ENCODE measurements at places on chromosomes 6 and 20.
A peak's percentile ranks its signal among the peaks of the same experiment; 100 is the strongest.

- DNase-seq: peak; percentile 39
Observed at GRCh38 chr6:36839749-36840431, 646 bp upstream of the CPNE5 start.

GRCh38 chr6:38871741-38872568 lies 156.8 kb downstream of the DNAH8 start:
- peak; percentile 56 for DNase-seq

GRCh38 chr20:57389695-57390603 lies 1.2 kb upstream of the RBM38 start:
- DNase-seq: no peak

- peak; percentile 26 for DNase-seq
Observed at GRCh38 chr6:114108119-114109002, 137.4 kb upstream of the HDAC2 start.

DNA sequence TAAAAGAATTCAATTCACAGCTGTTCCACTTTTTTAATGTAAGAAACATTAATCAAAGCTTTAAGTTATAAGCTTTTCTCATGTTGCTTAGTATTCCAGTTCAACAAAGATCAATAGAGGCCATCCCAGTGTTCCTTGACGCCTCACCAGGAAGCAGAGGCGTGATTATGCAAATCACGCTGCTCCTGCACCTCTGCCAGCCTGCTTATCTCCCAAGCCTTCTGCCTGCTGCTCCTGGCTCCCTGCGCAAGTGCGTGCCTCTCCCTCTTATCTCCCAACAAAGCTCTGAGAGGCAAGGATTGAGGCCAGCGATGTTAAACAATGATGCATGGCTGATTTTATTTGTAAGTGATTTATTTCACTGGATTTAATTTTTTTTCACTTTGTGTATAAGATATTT lies 42.8 kb downstream of the INSM1 start:
- DNase-seq: peak; percentile 79

DNA sequence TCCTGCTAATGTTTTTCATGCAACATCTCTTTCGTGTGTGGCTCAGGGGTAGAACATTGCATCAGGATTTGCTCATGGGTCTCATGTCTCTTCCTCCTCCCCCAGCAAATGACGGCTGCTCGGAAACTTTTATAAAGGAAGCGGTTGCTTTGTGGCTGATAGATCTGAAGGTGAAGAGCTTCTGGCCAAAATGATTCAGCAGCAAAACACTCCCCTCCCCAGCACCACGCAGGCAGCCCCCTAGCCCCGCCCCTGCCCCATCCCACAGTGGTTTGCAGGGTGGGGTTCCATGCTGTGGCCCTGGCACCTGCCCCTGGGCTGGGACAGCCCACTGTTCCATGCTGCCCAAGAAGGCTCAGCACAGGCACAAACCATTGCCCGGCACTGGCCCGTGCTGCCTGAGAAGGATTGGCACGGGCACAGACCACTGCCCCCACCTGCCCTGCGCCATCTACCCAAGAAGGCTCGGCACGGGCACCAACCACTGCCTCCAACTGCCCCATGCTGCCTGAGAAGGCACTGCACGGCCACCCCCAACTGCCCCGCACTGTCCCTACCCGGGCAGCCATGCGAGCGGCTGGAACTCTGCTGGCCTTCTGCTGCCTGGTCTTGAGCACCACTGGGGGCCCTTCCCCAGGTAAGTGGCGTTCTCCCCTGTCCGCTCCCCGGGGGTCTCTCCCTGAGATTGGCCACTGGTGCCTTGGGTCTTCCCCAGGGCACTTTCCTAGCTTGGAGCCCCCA lies at the start of gene CST7:
Gene CST7, plus strand, starts transcription at position 331 of the 741 bp plus-strand sequence. Its CDS starts 237 bp downstream, at position 568.
- no peak for DNase-seq

DNA sequence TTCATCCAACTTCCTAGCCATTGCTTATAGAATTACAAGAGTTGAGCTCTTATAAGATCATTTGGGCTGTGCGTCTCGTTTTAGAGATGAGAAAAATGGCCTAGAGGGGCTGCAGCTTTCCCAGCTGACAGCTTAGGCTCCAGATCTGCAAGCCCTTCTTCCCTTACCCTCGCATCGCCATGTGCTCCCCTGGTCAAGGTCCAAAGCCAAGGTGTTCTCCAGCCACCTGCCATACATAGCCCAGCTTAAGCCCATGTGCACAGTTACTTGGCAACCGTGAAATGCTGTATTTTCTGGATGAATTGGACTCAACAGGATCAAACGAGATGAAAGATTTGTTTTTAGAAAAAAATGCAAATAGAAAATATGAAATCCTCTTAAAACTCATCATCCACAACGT lies 7.9 kb downstream of the MAP3K4 start:
- DNase-seq: no peak

- no peak for DNase-seq
Observed at GRCh38 chr20:5072756-5073659, 46.8 kb downstream of the PCNA start.

DNA sequence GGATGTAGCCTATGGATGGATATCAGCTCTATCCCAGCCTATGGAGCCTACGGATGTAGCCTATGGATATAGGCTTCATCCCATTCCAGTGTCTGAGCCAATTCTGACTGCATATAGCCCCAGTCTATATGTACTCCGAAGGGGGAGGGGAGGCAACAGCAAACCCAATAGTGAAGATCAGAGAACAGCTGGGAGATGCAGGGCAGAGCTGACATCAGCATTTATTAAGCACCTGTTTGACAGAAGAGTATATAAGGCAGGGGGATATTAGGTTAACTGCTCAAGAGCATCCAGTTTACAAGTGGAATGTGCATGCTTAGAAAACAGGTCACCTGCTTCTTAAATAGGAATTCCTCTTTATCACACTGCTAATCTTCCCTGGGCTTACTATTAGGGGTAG lies 85.2 kb downstream of the TNFAIP3 start:
- no peak for DNase-seq

DNA sequence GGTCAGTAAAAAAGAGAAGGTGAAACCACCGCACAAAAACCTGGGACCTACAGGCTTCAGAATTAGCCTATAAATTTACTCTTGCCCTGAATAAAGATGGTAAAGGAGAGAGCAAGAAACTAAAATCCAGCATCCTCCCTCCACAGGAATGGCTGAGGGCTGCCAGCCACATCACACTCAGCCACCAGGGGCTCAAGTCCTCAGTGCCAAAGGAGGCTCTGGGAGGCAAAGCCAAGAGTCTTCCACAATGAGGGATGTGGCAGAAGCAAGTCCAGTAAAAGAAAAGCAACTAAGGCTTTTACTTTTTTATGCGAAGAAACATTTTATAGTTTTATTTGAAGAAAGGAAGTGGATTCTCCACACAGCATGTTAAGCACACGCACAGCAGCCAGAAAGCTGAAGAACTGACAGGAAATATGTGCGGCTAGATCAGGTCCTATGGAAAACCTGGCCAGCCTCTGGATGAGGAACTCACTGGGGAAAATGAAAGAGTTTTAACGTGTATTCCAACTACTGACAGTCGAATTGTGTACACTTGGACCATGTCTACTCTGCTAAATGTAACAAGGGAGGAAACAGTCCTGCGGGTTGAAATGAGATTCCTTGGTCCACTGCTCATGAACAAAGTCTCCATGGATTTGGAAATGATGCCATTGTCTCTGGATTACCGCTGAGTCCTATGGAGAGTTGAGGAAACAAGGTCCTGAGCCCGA lies 219.4 kb upstream of the SSTR4 start:
- DNase-seq: no peak

DNA sequence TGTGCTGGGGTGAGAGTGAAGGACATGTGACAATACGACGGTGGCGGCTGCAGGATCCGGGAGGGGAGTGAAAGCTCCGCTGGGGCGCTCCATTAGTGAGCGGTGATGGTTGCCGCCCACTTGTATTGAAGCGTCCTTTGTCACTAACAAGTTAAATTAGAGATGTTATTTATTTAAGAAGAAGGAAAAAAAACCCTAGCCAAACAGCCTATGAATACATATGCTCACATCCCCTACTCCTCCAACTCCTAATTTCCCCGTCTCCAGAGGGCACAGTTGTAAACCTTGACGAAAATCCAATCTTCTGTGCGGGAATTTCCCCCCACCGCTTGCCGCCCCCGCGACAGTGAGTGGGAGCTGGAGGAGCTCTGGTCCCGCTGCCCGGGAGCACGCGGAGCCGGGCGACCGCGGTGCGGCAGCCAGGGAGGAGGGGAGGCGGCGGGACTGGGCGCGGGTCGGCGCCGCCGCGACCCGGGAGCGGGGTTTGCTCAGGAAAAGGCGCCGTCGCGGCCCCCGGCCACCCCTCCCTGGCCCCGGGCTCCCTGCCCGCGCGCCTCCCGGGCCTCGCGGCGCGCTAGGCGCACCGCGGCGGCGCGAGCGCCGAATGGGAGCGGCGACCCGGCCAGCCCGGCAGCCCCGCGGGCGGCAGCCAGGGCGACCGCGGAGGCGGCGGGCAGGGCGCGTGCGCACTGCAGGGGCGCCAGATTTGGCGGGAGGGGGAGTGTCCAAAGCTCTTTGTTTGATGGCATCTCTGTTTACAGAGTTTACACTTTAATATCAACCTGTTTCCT lies at the start of gene MYB:
Gene MYB, plus strand, starts transcription at position 767 of the 791 bp plus-strand sequence. CDS start 206 bp downstream, outside the sequence.
- DNase-seq: peak; percentile 86

GRCh38 chr20:44979090-44979621 lies 12.8 kb downstream of the STK4 start:
- DNase-seq: no peak

GRCh38 chr20:8527998-8528723 lies 396.1 kb downstream of the PLCB1 start:
- no peak for DNase-seq

DNA sequence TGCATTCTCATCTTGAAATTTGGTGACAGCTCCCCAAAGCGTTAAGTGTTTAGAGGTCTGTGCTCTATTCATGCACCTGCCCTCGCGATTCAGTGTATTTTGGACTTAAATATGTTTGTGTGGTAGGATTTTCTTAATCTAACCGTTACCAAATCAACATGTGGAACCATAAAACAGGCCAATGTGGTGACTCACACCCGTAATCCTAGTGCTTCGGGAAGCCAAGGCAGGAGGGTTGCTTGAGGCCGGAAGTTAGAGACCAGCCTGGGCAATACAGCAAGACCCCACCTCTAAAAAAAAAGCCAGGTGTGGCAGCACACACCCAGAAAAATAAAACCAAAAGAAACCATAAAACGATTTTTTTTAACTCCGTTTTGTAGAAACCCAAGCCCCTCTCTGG lies 31.5 kb downstream of the PYGB start:
- DNase-seq: no peak

GRCh38 chr6:292506-293192 lies 362 bp downstream of the DUSP22 start:
- DNase-seq: no peak

DNA sequence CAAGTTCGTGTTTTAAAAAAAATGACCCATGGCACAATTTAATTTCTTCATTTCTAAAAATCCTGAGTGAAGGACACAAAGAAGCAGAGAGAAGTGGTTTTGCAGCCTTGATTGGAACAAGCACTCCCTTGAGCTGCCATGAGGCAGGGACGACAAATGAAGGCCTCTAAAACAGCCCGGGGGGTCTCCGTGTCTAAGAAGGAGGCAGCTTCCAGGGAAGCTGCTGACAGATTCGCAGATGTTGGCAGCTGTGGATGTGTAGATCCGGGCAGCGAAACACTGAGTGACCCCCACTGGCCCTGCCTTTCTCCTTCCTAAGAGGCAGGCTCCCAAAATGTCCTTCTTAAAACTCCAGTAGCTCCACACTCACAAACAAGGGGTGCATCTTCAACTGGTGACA lies 9.6 kb upstream of the LBP start:
- no peak for DNase-seq

- DNase-seq: no peak
Observed at GRCh38 chr20:46784436-46785127, 75.1 kb downstream of the SLC2A10 start.

Data from NCI-H1105 treated with DMSO at 0.1 percent for 48 hours (cell line).